Esophagus squamous epithelium (tissue), 5 donors: ENCODE measurements at places on chromosomes 1 and 21.

GRCh38 chr1:167943541-167943940, 6.7 kb upstream of the MPC2 start:
- DNase-seq, result no peak

DNA sequence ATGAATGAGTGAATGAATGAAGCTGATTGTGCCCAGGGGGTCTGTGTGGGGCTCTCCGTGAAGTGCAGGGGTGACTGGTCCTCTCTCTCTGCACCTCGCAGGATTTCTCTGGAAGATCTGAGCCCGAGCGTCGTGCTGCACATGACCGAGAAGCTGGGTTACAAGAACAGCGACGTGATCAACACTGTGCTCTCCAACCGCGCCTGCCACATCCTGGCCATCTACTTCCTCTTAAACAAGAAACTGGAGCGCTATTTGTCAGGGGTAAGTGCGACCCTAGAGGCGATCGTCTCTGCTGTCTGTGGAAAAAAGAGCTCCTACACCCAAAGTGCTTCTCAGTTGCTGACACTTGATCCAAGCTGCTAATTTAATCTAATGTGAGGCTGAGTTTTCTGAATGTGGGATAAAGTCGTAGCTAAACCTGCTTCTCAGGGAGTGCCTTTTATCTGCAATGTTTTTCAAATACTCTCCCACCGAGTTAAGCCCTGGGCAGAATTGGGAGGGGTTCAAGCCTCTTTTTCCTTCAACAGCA, 101.7 kb downstream of the HUNK start:
- no peak for DNase-seq

GRCh38 chr1:153035211-153035610, 4.2 kb downstream of the SPRR1B start:
- no peak for DNase-seq

DNA sequence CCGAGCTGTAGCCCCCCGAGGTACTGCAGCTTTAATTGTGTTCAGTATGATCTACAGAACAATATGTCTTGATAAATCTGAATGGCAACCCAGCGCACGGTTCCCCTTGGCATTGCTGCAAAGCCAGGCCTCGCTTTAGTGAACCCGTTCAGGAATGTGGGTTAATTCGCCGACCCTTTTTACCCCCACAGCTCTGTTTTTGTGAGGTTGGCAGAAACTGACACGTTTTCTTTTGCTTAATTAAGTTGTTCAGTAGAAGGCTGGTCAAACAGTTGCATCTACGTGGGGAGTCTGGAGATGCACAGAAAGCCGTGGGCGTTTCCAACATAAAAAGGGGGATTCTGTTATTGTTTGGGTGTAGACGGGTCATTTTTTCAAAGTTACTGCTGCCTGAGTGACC, 43.2 kb downstream of the OLIG1 start:
- DNase-seq, result no peak

DNA sequence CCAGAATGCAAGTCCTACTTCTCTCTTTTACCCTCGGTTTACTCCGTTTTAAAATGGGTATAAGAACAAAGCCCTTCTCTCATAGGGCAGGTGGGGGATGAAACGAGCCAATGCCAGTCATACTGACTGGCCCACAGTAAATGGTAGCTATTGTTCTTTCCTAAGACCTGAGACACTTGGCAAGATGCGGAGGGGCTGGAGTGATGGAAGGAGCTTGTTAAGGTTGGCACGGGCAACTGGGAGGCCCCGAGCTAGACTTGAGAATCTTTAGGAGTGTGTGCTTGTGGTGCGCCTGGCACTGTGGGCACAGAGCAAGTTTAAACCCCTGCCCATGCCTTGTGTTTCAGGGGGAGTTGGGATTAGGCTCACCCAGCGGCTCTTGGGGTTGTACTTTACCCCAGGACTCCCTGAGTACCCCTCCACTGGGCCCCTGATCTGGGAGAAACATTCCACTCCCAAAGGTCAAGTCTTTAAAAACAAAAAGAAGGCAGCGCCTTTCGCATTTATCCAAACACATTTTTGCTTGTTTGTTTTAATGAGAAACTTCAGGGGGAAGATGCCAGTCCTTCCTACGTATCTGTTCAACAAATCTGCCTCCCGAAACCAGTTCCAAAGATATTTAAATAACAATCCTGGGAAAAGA, 240.6 kb upstream of the TMEM51 start:
- no peak for DNase-seq

- DNase-seq, result no peak
Observed at GRCh38 chr1:6795203-6795602, 9.9 kb downstream of the CAMTA1 start.

GRCh38 chr1:32991386-32991785, 26.8 kb upstream of the RNF19B start:
- no peak for DNase-seq
